ENCODE measurements at places on chromosomes 1 and 21.
A peak's percentile ranks its signal among the peaks of the same experiment; 100 is the strongest.

DNA sequence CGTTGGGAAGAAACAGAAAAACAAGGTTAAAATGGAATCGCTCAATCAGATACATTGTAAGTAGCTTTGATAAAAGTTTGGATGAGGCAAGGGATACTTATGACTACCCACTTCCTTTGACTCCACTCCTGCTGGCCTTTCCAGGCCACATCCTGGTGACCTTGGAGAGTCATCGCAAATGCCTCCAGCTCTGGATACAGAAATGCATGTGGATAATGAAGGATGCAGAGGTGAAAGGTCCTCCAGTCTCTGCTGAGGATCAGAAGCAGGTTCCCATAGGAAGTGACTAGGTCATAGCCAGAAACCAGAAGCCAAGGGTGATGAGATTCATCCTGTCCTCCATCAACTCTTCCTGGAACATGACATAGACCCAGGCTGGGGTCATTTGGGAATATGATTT lies 6.2 kb upstream of the CAMK1G start:
- H3K27ac ChIP-seq: no peak overlapping the region
- peaks cover 4% of the 10 kb centered on the region for H3K4me1 ChIP-seq
- no peak overlapping the region for H3K4me3 ChIP-seq
- peaks cover 30% of the 10 kb centered on the region for H3K27me3 ChIP-seq

DNA sequence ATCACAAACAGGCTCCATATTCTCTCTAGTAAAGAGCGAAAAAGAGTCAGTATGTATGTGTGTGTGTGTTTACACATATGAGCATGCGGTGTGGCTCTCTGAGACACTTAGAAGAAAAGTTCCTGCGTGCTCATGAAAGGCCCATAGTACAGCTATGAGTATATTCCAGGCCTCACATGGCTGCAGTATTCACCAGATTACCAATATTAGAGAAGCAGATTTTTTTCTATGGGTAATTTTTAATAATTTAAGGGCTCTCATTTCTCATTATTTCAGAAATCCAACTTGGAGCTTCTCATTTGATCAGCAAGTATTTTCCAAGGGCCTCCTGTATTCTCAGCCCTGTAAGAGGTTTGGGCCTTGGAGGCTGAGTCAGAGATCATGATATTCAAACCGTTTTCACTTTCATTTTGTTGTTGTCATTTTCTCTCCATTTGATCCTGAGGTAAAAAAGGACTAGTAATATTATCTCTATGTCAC lies 232.9 kb upstream of the SGIP1 start:
- DNase-seq: no peak
- no peak overlapping the region for H3K4me3 ChIP-seq
- H3K27ac ChIP-seq: no peak overlapping the region
- no peaks in the 10 kb centered on the region for H3K27me3 ChIP-seq

- H3K27me3 ChIP-seq: peaks cover 4% of the 10 kb centered on the region
- no peaks in the 10 kb centered on the region for H3K36me3 ChIP-seq
- no peak for DNase-seq
- H3K4me3 ChIP-seq: no peak overlapping the region
- H3K4me1 ChIP-seq: peaks cover 14% of the 10 kb centered on the region
- H3K27ac ChIP-seq: no peak overlapping the region
These were observed 25.6 kb upstream of the IER5 start for GRCh38 chr1:181062836-181063428.

- peaks cover 23% of the 10 kb centered on the region for H3K4me1 ChIP-seq
- H3K27me3 ChIP-seq: no peaks in the 10 kb centered on the region
- no peak overlapping the region for H3K4me3 ChIP-seq
- peak overlapping the region; percentile 75 for H3K27ac ChIP-seq
- no peaks in the 10 kb centered on the region for H3K36me3 ChIP-seq
These were observed 11.8 kb upstream of the OTUD7B start for GRCh38 chr1:150022357-150022756.

DNA sequence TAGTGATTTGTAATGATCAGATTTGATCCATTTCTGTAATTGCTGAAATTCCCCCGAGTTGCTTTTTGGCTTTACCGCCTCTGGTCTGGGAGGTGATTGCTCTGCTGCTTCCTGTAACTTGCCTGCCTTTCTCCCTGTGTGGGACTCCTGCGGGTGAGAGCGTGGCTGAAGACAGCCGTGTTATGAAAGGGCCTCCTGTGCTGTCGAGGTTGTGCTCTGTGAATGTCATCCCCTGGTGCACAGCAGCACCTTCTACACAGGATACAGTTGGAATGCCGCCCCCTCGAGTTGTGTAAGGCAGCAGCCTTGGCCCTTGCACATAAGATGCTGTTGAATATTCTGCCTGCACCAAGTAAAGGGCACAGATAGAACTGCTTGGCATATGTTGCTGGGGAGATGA lies 5.9 kb downstream of the SOD1 start:
- H3K4me3 ChIP-seq: no peak overlapping the region
- DNase-seq: no peak
- peaks cover 39% of the 10 kb centered on the region for H3K4me1 ChIP-seq
- peaks cover 42% of the 10 kb centered on the region for H3K36me3 ChIP-seq

- H3K4me3 ChIP-seq: no peak overlapping the region
- H3K36me3 ChIP-seq: peaks cover 9% of the 10 kb centered on the region
- H3K27ac ChIP-seq: no peak overlapping the region
- DNase-seq: no peak
- no peaks in the 10 kb centered on the region for H3K27me3 ChIP-seq
These were observed 235.3 kb downstream of the FAF1 start for GRCh38 chr1:50724626-50725286.

DNA sequence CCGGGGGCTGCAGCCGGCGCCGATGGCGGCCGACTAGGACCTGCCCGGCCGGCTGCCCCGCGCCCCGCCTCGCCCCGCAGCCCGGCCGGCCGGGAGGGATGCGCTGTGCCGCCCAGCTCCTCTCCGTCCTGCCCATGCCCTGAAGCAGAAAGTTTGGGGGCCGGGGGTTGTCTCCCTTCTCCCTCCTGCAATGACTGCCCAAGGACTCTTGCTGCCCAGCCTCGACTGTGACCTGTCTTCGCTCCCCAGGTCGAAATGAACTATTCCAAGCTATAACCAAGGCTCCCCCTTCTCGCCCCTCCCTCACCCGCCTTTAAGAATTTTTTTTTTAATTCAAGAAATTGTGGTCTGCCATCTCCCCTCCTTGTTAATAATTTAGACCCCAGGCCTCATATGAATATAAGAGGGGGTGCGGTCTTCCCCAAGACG lies 361 bp downstream of the TMCC2 start:
- H3K36me3 ChIP-seq: no peaks in the 10 kb centered on the region
- peaks cover 33% of the 10 kb centered on the region for H3K4me1 ChIP-seq
- peaks cover 38% of the 10 kb centered on the region for H3K27me3 ChIP-seq
- DNase-seq: no peak
- peak overlapping the region; percentile 87 for H3K4me3 ChIP-seq

GRCh38 chr1:108644984-108645383 lies 15.9 kb downstream of the HENMT1 start:
- H3K27ac ChIP-seq: no peak overlapping the region
- no peaks in the 10 kb centered on the region for H3K27me3 ChIP-seq
- no peak overlapping the region for H3K4me3 ChIP-seq
- DNase-seq: no peak
- H3K36me3 ChIP-seq: peaks cover under 1% of the 10 kb centered on the region

DNA sequence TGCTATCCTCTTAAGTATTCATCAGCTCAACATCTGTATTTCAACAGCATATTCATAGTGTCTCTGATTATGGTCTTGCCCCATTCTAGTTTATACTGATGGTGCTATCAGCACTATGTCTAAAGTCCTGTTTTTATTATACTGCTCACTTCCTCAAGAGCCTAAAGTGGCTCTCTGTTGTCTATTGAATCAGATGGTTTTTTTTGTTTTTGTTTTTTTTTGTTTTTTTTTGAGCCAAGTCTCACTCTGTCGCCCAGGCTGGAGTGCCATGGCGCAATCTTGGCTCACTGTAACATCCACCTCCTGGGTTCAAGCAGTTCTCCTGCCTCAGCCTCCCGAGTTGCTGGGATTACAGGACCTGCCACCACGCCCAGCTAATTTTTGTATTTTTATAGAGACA lies 6.1 kb downstream of the STX12 start:
- H3K4me1 ChIP-seq: peaks cover 4% of the 10 kb centered on the region
- H3K27ac ChIP-seq: no peak overlapping the region
- H3K4me3 ChIP-seq: no peak overlapping the region
